ENCODE measurements at places on chromosomes 2 and 18.

GRCh38 chr2:231360881-231361371, 34.6 kb upstream of the B3GNT7 start:
- DNase-seq: no peak

GRCh38 chr2:23478933-23479683, 94.1 kb downstream of the KLHL29 start:
- no peak for DNase-seq

- DNase-seq: no peak
Observed at GRCh38 chr18:77250926-77251729, 1.5 kb downstream of the GALR1 start.

DNA sequence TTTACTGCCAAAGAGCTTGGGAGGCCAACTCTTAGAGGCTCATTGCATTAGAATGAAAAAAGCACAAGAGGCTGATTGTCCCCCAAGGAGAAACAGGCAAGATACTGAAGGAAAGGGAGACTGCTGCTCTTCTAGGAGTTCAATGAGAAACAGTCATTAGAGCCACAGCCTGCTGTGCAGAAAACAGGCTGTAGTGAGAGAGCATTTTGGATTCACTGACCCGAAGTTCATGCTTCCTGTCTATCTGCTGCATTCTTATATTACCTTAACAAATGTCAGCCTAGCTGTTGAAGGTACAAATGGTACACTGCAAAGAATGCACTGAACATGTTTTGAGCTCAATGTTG, 423.3 kb downstream of the SETBP1 start:
- no peak for DNase-seq

DNA sequence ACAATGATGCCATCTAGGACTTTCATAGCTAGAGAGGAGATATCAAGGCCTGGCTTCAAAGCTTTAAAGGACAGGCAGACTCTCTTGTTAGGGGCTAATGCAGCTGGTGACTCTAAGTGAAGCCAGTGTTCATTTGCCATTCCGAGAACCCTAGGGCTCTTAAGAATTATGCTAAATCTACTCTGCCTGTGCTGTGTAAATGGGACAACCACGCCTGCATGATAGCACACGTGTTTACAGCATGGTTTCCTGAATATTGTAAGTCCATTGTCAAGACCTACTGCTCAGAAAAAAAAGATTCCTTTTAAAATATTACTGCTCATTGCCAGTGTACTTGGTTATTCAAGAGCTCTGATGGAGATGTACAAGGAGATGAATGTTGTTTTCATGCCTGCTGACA, 188.4 kb downstream of the SEPTIN10 start:
- no peak for DNase-seq

- DNase-seq: no peak
Observed at GRCh38 chr2:135490376-135490775, 40.6 kb downstream of the ZRANB3 start.

Measured in NCI-H1105 treated with DMSO at 0.1 percent for 48 hours (cell line).